ENCODE measurements at places on chromosomes 3 and 15.

DNA sequence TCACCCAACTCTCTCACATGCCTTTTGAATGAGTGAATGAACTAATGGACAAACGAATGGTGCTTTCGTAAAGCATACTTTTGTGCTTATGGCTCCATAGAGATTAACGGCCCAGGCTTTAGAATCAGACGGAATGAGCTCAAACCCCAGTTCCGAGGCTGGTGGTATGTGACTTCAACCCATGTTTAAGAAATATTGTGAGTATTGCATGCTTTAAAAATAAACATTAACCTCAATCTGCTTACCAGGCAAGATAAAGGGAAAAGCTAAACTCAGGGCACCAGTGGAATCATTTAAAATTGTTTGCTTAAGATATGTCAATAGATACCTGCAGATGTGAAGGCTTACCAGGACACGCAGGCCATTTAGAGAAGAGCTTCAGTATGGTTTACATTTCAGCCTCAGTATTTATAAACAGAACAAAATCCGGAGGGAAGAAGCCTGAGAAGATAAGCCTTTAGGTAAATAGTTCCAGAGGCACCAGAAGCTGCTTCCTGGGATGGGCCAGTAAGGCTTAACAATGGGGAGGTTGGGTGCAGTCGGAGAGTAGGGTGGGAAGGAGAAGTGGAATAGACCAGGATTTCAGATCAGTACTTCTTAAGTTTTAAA, 186.4 kb downstream of the ADAMTS9 start:
- DNase-seq = no peak

GRCh38 chr15:83815506-83815905, 161.6 kb downstream of the ADAMTSL3 start:
- no peak for DNase-seq

- DNase-seq = no peak
Observed at GRCh38 chr3:72214066-72214951, 429.4 kb upstream of the PROK2 start.

GRCh38 chr3:21804330-21804729, 53.3 kb upstream of the ZNF385D start:
- DNase-seq = no peak

- DNase-seq = no peak
Observed at GRCh38 chr3:43879166-43879565, 188.4 kb downstream of the ABHD5 start.

DNA sequence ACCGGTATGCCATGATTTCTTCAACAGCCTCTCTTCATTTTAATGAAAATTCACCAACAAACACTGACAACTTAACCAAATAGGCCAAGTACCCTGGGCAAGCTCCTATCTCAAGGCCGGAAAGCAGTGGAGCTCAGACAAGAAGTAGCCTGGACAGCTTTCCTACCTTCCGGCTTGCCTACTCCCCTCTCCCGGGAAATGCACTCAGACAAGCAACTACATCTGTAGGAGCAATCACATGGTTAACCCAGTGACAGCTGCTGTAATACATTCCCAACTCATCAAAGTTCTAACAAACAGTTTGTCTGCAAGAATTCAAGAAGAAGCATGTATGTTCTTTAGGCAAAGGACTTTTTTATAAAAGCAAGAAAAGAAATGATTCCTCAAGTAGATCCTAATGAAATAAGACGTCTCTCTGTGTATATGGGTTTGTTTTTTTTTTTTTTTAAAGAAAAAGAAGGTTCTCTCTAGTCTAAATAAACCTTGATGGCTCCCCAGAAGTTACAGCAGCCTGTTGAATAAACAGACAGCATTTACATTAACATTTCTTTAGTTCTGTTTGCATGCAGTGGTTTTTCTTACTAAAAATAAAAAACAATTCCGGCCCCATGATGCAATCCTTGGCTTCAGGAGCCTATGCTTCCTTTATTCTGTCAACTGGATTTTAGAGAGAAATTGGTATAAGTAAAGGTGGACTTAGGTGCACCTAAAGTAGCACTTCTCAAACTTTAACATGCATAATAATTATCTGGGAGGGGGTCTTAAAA, 278.7 kb downstream of the NEK10 start:
- DNase-seq = no peak

Measured in CD4-positive, alpha-beta T cell treated with Interleukin-10 for 1 hour (primary cell).